Astrocyte of the hippocampus (primary cell): ENCODE measurements at places on chromosomes 4 and X.

- DNase-seq, result no peak
Observed at GRCh38 chr4:177351622-177352244, 42.1 kb downstream of the NEIL3 start.

DNA sequence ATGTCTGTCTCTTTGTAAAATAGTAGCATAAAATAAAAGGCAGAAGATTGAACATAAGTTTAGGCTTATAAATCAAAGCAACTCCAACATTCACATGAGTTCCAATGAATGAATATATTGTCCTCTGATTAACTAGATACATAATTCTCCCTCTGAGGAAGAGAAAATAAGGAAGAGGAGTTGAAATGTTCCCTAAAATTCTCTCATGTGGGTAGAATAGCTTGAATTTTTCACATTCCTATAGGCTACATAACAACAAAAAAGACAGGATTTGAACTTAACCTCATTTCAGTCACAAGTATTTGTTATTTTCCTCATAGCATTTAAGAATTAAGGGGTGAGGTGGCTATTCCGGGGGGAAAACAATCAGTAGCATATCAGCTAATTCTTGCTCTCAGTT lies 462.4 kb upstream of the NDST4 start:
- peak; percentile 3 for DNase-seq

DNA sequence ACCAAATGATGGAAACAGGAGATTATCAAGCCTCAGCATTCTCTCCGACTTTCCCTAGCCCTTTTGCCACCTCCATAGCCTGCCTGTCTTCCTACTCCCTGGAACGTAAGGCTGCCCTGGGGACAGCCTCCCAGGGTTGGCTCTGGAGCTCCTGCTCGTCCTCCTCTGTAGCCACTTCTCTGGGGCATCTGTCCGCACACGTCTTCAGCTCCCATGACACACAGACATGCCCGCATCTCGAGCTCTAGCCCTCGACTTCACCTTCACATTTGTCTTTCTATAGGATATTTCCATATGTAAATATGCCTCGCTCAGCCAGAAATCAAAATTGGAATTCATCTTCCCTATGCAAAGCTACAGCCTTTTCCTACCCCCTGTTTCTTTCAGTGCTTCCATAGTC lies 67.7 kb downstream of the TSC22D3 start:
- no peak for DNase-seq

DNA sequence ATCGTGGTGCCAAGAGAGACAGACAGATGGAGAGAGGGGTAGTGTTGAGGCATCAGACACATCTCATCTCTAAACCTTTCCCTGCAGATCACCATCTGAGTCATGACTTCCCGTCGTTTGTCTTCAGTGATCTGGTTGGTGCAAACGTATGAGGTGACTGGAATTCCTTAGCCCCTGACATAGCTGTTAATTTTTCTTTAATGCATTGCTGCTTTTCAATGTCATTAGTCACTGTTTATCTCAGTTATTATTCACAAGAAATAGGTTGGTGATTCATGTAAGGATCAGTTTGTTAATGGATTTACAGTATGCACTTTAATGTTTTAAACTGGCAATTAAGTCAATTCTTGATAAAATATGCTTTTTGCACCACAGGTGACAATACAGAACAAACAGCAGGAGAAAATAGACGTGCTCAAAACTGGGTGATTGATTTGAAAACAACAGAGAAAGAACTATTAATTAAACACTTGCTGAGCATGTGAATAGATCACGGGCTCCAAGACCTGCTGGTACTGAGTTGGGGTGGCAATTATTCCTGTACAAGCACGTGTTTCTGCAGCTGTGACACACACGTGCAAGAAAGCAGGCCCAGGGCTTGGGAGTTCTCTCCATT lies 1.3 kb upstream of the TMEM154 start:
- DNase-seq, result peak; percentile 66

GRCh38 chrX:314781-315595 lies 3.6 kb downstream of the GTPBP6 start:
- no peak for DNase-seq

DNA sequence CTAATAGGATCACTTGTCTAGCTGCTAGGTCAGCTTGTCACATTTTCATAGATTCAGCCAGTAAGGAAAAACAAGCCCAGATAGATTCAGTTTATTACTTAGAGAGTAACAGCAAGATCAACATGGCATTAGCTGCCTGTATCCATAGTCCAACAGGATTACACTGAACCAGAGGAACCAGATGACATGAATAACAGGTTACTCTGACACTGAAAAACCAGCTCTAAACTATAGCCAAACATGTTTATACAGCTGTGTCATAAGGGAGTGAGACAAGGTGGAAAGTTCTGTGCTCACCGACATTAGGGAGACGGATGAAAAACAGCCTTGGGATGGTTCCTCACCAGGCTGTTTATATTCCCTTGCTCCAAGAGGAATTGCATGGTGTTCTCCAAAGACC lies 102.9 kb upstream of the EOLA2 start:
- no peak for DNase-seq

DNA sequence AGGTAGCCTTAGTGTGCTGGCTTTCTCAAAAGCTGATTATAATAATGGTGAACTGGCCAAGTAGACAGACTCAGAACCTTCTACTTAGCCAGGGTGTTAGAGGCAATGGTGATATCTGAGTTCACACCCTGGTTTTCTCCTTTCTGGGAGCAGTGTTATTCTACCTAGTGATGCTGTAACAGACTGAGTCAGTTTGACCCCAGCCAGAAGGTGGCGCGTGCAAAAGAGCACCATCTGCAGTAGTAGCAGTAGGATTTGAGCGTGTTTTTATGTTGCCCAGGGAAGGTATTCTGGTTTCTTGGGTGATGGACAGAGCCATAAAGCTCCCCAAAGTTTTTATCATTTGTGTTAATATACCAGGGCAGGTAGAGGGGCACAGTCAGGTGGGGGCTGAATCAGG lies 143.8 kb upstream of the CPXCR1 start:
- DNase-seq, result no peak

DNA sequence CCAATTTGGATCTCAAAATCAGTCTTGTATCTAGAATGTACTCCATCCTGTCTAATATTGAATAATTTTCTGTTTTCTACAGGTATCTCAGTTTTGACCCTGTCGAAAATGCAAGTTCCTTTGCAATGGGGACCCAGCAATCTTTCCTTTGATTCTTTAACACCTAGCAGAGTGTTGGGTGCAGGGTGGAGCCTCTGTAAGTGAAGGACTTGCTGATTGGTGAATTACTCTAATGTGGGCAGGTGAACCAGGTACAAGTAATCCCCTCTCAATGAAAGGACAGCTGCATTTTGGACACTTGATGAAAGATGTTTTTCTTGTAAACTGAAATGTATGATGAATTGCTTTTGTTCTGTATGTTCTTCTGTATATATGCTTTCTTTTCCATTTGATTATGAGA lies 54.9 kb downstream of the NWD2 start:
- DNase-seq, result no peak

- no peak for DNase-seq
Observed at GRCh38 chr4:173936861-173937260, 346.6 kb downstream of the FBXO8 start.

DNA sequence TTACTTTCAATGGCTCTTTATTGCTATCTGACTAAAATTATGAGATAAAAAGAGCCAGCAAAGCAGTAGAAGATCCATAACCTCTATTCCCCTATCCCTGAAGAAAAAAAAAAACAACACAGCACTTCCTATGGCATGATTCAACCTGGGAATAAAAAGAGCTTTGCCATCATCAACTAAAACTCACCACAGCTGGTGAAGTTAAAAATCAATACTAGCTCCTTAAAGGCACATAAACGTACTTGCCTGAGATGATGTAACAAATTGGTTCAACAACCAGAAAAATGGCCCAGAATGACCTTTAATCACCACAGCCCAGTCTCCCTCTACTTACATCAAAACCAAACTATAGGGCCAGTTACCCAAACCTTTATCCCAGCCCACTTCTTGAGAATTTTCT lies 153.8 kb downstream of the MAML3 start:
- DNase-seq, result no peak

DNA sequence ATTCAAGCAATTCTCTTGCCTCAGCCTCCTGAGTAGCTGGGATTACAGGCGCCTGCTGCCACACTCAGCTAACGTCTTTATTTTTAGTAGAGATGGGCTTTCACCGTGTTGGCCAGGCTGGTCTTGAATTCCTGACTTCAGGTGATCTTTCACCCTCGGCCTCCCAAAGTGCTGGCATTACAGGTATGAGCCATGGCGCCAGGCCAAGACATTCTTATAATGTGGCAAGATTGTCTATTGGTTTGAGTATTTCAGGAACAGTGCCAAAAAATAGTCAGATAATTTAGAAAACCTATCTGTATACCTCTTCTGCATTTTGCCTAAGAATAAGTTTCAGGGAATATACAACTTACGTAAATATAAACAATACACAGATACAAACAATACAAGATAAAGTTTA lies 136.8 kb downstream of the TMA16 start:
- DNase-seq, result no peak

- no peak for DNase-seq
Observed at GRCh38 chr4:74166135-74166534, 8.2 kb downstream of the MTHFD2L start.

DNA sequence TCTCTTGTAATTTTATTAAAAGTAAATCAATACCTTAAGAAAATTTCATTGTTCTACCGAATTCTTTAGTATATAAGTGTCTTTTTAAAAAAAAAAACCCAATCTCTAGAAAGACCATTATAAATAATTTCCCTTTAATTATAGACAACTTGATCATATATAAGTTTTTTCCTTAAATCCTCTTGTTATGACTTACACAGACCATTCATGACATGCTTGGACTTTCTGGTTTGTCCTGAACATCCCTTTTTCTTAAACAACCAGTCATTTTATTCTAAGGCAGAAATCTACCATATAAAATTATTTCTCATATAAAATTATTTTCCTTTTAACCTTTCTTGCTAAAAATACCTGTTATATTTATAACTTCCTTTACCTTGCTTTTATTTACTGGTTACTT lies 15.4 kb upstream of the FHDC1 start:
- DNase-seq, result peak; percentile 15

DNA sequence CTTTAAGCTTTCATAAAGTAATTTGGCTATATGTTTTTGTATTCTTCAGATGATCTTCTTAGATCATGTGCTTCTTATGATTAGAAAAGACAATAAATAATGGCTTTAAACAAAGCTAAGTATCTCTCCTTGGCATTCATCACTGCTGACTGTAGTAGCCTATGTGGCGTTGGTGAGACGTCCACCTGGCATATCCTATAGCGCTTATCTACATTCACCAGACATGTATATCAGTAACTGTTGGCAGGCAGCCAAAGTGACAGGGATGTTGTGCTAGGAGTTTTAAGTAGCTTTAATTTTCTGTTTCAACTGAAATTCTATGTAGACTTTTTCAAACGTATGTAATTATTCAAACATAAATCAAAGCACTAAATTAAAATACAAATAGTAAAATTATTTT lies 276.4 kb downstream of the IL15 start:
- no peak for DNase-seq

GRCh38 chrX:39501822-39502221 lies 595.9 kb downstream of the BCOR start:
- DNase-seq, result no peak

GRCh38 chrX:27797575-27797974 lies 10.2 kb upstream of the MAGEB10 start:
- no peak for DNase-seq

DNA sequence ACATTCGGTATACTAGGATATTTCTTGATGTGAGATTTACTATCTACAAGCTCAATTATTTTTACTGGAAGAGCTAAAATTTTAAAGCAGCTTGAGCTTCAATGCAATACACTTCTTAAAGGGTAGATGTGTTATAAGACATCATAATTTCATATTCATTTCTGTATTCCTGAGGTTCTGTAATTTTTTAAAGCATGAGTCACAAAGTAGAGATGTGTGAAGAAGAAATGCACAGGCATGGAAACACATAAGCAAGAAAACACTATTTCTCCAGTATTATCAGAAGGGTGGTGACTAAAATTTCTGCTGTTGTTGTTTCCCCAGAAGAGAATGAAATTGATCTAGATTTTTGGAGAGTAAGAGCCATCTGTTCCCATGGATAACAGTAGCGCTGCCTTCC lies 72.6 kb downstream of the INPP4B start:
- DNase-seq, result no peak

DNA sequence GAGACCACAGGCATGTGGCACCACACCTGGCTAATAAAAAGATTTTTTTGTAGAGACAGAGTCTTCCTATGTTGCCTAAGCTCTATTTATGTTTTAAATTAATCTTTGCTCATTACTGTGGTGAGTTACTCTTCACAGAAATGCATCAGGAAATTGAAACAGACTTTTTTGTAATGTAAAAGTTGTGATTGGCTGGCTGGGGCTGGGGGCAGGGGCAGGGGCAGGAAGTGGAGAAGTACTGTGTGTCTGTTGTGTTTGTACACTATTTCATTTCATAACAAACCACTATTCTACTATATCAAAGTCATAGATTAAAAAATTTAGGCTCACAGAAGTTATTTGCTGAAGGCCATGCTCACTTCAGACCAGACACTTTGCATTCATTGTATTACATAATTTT lies 19.1 kb upstream of the ABRAXAS1 start:
- DNase-seq, result no peak

DNA sequence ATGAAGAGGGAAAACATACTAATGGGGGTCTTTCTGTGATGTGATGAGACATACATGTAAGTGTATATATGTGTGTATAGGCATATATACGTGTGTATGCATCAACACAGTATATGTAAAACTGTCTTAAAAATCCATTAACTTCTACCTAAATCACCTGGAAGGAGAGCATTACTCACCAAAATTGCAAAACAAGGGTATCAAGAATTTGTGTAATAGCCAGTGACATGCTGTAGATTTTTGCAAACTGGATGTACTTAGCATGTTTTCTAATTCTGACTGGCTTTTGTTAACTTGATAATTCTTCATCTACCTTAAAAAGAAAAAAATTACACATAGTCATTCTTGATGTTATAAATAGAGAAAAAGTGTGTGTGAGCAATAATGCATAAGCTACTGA lies 104.7 kb downstream of the PRRG1 start:
- no peak for DNase-seq

- no peak for DNase-seq
Observed at GRCh38 chr4:104919406-104919805, 227.3 kb upstream of the TET2 start.

DNA sequence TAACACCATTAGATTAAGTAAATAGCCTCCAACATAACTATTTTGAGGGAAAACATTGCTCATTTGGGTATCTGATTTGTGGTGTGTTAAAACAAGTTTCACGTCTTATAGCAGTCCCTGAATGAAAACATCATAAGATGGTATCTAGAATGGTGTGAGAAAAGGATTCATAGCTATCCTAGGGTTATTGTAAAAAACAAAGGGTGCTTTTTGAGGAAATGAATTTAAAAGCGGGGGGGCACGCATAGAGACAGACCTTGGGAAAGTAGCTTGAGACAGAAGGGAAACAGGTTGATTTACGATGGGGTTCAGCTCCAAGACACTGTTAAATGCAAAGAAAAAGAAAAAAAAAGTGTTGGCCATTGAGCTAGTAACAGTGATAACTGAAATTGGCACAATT lies 768 bp upstream of the CXCL10 start:
- no peak for DNase-seq

DNA sequence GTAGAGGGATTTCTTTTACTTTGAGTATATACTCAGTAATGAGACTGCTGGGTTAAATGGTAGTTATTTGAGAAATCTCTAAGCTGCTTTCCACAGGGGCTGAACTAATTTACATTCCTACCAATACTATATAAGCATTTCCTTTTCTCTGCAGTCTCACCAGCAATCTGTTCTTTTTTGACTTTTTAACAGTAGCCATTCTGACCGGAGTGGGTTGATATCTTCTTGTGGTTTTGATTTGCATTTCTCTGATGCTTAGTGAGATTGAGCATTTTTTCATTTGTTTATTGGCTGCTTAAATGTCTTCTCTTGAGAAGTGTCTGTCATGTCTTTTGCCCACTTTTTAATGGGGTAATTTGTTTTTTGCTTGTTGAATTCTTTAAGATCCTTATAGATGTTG lies 43.3 kb downstream of the SPCS3 start:
- no peak for DNase-seq
